ENCODE measurements at places on chromosomes 2 and 18.

GRCh38 chr2:47697000-47697601 is 85.8 kb upstream of the MSH6 start:
- no peak for DNase-seq

DNA sequence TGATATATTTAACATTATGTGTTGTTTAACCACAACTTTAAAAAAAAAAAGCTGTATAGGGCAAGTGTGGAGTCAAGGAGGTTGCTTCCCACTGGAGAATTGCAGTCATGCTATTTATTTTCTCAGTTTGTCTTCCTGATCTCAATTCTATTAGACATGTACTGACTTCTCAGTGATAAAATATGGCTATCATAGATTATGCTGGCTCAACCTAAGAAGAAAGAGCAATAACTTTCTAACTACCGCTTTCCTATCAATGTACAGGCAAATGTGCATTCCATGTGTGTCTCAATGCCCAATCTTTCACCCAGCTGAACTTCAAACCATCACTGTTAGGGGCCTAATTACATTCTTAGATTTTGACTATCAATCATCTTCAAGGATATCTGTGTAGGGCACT is 201.4 kb downstream of the CTNNA2 start:
- no peak for DNase-seq

GRCh38 chr2:3036432-3037125 is 341.0 kb downstream of the EIPR1 start:
- DNase-seq, result no peak

DNA sequence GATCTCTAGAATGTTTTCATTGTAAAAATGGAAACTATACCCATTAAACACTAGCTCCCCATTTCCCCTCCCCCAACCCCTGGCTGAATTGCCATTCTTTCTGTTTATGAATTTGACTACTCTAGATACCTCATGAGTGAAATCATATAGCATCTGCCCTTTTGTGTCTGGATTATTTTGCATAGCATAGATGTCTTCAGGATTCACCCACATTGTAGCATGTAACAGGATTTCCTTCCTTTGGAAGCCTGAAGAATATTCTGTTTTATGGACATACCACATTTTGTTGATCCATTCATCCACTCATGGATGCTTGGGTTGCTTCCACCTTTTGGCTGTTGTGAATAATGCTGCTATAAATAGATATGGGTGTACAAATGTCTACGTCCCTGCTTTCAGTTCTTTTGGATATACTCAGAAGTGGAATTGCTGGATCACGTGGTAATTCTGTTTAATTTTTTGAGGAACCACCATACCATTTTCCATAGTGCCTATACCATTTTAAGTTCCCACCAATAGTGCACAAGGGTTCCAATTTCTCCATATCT is 7.7 kb upstream of the ASB1 start:
- no peak for DNase-seq

DNA sequence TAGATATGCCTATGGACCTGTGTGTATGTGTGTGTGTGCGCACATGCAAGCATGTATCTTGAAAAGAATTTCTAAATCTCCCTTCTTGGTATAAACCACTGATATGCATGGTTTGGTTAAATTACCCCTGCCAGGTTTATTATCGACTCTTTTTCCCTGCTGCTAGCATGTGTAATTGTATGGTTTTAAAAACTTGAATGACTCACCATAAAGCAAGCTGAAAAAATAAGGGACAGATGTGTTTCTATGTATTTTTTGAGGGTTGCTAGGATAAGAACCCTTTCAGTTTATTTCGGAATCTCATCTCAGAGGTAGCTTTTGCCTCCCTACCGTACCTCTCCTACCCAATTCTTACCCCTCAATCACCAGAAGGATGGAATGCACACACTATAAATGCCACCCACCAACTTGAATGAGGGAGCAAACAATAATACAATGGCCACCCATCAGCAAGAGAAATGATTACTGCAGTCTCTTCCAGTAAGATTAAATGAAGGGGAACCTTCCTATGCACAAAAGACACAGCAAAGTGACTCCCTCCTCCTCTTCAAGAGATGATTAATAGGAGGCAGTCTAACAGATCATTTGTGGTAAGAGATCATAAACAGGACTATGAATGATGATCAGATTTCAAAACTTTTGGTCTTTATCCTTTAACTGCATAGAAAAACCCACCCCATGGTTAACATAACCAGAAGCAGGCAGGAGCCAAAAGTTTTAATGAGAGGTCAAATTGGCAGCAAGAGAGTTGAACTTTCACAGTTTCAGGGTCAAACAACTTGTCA is 357.2 kb downstream of the SATB2 start:
- no peak for DNase-seq

GRCh38 chr2:217714287-217714751 is 288.5 kb downstream of the TNS1 start:
- DNase-seq, result no peak

- no peak for DNase-seq
Measured at GRCh38 chr2:175399326-175399725, 217.8 kb upstream of the ATP5MC3 start.

GRCh38 chr2:207898354-207898695 is 127.0 kb downstream of the PLEKHM3 start:
- DNase-seq, result no peak

DNA sequence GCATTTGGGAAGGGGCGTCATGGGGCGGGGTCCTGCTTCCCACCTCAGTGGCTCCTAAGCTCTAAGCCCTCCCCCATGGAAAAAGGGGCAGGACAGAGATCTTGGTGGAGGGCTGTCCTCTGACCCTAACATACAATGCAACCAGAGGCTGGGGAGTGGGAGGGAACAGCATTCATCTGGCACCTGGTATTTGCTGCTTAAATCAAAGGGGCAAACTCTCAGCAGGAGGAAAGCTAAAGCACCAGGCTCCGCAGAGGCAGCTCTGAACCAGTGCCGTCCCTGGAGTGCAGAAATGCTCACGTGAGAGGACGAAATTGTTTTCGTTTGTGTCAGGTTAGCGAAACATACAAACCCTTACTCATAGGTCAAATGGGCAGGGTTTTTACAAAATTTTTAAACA is 92.7 kb upstream of the PXDN start:
- DNase-seq, result no peak

DNA sequence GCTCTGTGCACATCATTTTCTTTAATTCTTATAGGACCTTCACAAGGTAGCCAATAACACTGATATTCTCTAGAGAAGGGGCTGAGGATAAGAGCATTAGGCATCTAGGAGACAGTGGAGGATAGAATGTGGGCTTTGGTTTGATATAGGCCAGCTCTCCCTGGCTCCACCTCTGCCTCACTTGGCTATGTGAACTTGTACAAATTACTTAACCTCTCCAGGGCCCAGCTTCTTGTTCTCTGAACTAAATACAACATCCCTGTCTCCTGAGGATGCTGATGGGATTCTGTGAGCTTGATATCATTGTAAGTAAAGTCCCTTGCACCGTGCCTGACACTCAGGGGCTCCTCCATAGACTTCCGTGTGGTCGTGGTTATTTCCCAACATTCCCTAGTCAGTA is 87.3 kb downstream of the ACOXL start:
- DNase-seq, result no peak

DNA sequence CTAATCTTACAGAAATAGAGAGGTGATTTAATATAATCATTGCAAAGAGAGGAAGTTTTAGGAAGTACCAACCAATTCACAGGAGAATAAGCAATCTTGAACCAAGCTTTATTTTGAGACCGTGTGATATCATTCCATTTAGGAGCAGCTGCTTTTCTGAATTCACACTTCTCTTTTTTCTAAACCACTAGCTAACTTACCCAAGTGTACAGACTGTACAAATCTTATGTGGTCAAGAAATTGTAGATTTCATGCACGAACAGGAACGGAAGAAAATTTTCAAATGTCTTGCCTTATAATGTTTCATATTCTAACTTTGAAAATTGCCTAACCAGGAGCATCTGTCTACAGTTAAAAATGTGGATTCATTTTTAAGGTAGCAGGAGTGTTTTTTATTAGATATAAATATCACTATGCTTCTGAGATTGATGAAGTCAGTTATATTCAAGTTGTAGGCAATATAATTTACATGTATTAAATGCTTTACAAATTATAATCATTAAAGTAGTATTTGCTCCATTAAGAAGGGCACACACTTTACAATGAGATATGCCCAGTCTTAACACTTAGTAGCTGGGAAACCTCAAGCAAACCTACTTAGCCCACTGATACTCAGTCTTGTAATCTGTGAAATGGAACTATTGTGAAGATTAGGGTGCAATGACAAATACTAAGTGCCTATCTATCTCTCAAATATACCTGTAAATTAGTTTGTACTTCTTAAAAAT is 302.2 kb upstream of the STON1 start:
- no peak for DNase-seq

All from DMS 273 treated with DMSO at 0.1 percent for 48 hours (cell line).